Left cardiac atrium (tissue), 4 donors: ENCODE measurements at places on chromosomes 12 and 14. TPM values are rescaled to one million over a fixed set of nuclear protein-coding genes. Genes with fewer than 3 reads are reported as not detected.

DNA sequence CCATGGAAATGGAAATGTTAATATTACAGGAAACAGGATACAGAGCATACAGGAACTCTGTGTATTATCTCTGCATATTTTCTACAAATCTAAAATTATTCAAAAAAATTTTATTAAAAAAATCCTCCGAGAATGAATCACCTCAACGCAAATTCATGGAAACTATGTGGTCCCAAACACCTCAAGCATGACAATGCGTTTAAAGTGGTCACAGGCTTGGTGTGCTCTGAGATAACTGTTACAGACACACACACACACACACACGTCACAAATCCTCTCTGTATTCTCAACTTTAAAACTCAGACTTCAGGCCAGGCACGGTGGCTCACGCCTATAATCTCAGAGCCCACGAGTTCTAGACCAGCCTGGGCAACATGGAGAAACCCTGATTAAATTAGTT is 45.3 kb upstream of the MTERF2 start:
- no peak for DNase-seq

GRCh38 chr14:102530828-102531478 is 21.4 kb upstream of the ANKRD9 start:
- DNase-seq, result no peak

DNA sequence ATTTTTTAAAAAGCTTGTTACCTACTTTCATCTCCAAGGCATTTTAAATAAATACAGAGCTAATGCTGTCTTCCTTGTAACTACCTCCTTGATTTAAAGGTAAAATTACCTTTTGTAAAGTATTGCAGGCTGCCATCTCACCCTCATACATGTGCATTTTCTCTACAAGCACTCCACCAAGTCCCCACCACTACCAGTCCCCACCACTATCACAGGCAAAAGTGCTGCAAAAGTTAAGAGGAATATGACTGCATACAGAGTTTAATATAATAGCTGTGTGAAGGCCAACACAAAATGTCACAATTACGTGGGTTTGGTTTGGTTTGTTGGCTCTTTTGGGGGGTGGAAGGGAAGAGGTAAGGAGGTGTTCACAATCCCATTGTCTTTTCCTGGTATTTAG is 9.6 kb downstream of the SIX1 start:
- no peak for DNase-seq

- no peak for DNase-seq
Observed at GRCh38 chr14:36518586-36519430, 1.2 kb downstream of the NKX2-1 start.

Gene CYP27B1
- 0.44 TPM for total RNA-seq

DNA sequence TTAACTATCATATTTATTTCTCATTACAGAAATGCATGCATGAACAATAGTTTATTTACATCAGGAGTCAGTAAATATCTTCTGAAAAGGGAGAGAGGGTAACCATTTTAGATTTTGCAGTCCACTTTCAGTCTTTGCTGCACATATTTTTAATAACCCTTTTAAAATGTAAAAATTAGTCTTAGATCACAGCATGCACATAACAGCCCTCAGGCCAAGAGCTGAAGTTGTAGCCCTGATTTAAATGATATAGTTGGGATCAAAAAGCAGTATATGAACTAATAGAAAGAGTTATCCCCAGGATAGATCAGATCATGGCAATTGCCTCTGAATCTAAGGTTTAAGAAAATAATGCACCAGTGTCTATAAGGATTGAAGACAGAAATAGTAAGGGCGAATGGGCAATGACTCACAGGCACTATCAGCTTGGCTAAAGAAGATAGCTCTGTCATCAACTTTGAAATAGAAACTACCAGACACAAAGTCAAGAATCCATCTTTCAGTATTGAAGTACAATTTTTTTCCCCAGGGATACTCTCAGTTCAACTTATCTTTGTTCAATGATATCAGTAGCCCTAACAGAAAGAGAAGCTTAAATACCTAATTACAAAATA is 13.1 kb upstream of the CLEC7A start:
- DNase-seq, result no peak

GRCh38 chr12:32504591-32504990 is 105.2 kb downstream of the FGD4 start:
- no peak for DNase-seq

Gene TMPRSS12
- not detected for total RNA-seq

- DNase-seq, result no peak
Observed at GRCh38 chr12:117986705-117987469, 18.1 kb upstream of the KSR2 start.

Gene CD4
- 11.6 TPM for total RNA-seq

Gene CDC42BPB
- total RNA-seq, result 57.3 TPM

Gene CD27
- total RNA-seq, result 0.35 TPM
